ENCODE measurements at places on chromosomes 6 and 20.

DNA sequence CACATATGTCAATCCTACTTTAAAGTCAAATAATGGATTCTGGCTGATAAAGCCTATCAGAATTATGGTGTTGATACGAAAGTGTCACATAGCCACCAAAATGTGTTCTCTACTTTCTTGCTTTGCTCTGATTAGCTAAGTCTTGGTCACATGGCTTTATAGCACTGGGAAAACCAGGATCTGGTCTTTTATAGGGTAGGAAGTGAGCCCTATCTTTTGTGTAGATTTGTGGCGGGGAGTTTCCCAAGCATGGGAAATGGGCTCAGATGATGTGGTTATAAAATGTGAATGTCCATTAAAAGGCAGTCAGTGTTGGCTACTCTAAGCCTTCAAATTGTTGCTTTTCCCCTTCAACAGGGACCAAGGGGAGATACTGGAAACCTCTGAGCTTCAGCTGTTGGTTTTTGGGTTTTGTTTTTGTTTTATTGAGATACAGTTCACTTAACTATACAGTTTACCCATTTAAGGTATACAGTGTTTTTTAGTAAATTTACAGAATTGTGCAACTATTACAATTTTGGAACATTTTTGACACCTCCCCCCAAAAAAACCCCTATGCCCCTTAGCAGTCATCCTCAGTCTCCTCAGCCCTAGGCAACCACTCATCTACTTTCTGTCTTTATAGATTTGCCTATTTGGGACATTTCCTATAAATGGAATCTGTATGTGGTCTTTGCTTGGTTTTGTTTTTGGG, 12.2 kb downstream of the RRP36 start:
- no peak for DNase-seq

GRCh38 chr20:10705801-10706459, 32.1 kb upstream of the JAG1 start:
- no peak for DNase-seq

DNA sequence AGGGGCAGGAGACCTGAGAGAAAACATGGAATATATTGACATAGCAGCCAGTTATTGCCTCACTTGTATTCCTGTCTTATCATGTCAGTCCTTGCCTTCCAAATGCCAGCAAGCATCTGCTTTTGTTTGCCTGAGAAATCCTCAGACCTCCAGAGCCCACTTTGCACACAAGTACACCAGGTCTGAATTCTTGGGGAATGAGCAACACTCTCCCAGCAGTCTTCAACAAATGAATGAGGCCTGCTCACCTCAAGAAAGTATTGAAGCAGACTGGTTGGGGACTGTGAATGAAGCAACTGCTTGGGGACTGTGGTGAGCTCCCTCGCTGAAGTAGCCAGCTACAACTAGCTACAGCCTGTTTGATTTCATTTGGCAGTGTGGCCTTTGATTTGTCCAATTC, 172.8 kb upstream of the SPTLC3 start:
- no peak for DNase-seq

DNA sequence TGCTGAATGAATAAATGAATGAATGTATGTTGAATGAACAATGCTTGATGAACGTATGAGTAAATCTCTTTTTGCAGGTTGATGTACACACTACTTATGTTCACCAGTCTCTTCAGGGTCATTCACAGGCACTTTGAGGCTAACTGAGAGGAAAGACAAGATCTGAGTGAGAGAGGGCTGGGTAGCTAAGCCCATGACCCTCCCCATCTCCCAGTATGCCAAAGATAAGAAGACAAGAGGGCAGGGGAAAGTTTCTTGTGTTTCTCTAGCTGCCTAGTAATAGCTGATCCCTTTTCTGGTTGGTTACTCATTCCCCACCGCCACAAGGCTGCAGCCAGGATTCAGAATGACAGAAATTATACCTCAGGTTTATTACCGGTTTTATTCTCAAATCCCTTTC, 90.7 kb downstream of the CEP57L1 start:
- no peak for DNase-seq

- DNase-seq, result no peak
Observed at GRCh38 chr6:125019918-125020317, 57.7 kb downstream of the RNF217 start.

DNA sequence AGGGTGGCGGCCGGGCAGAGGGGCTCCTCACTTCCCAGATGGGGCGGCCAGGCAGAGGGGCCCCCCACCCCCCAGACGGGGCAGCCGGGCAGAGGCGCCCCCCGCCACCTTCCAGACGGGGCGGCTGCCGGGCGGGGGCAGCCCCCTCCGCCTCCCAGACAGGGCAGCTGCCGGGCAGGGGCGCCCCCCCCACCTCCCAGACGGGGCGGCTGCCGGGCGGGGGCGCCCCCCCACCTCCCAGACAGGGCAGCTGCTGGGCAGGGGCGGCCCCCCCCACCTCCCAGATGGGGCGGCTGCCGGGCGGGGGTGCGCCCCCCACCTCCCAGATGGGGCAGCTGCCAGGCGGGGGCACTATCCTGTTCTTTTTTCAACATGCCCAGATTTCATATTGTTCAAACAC, 78.2 kb upstream of the DST start:
- no peak for DNase-seq

- no peak for DNase-seq
Observed at GRCh38 chr20:8518878-8519277, 386.8 kb downstream of the PLCB1 start.

- no peak for DNase-seq
Observed at GRCh38 chr6:108156180-108156937, 9.5 kb upstream of the NR2E1 start.

DNA sequence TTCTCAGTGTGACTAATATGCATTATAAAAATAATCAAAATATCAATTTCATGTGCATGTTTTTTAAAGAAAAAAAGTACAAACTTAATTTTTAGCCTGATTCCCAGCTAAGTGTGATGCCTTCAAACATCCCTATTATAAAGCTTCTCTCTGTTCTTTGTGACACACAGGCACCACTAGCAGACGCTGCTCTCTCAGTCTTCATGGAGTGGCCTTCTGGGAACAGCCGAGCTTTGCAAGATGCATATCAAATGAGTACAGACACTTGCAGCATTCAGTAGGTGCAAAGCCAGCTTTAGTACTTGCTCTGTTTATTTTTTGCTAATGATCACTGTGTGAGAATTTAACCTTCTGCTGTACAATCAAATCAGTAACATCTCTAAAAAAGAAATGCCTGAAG, 340.0 kb downstream of the ADGRB3 start:
- no peak for DNase-seq

GRCh38 chr6:45000833-45001232, 327.3 kb upstream of the RUNX2 start:
- no peak for DNase-seq

- peak; percentile 37 for DNase-seq
Observed at GRCh38 chr20:1965520-1966351, 28.1 kb downstream of the PDYN start.

DNA sequence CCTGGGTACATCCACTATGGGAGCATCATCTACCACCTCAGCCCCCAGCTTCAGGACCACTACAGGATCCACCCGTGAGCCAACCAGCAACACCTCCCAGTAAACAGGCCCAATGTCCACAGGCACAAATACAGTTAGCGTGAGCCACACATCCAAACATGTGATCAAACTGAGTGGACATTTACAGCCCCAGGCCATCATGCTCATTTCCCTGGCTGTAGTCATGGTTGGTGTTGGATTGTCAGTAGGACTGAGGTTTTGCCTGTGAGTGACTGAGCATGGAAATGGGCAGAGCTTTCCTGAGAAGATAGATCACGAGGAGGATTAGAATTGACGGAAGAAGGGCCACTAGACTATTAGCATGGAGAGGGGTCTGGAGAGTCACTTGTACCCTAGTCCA, 10.7 kb upstream of the MUC21 start:
- no peak for DNase-seq

- DNase-seq, result no peak
Observed at GRCh38 chr6:71886184-71887005, at the start of gene RIMS1. Gene RIMS1 (plus strand): TSS chr6:71886550. CDS start chr6:71887024, 474 bp downstream.

GRCh38 chr6:139291813-139292619, at the start of gene TXLNB:
Gene TXLNB (minus strand): TSS chr6:139291998. CDS start chr6:139288899, 3,099 bp downstream.
- DNase-seq, result peak; percentile 62

- no peak for DNase-seq
Observed at GRCh38 chr6:139392794-139393193, 18.3 kb upstream of the CITED2 start.

- no peak for DNase-seq
Observed at GRCh38 chr20:15643713-15644112, 929.5 kb downstream of the KIF16B start.

DNA sequence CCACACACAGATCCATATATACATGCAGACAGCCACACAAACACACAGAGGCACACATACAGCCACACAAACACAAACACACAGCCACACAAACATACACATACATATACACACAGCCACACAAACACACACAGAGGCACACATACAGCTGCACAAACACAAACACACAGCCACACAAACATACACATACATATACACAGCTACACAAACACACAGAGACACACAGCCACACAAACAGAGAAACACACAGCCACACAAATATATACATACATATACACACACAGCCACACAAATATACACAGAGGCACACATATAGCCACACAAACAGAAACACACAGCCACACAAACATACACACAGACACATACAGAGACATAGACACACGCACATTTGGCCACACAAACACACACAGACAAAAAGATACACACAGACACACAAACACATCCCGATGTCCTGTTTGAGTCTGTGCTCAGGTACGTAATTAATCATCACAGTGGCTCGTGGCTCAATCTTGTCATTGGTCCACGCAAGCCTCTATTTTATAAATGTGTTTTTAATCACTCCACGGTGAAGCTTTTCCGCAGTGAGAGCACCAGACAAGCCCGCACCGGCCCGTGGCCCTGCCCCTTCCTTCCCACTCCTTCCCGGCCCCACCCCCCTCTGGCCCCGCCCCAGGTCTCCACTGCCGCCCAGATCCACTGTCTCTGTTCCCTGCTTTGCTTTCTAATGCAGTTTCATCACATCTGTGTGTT, 135.3 kb downstream of the CDH4 start:
- DNase-seq, result no peak
